ENCODE measurements at places on chromosomes 11 and 22.

GRCh38 chr11:69158301-69159149 lies 2.8 kb downstream of the SMIM38 start:
- DNase-seq, result no peak

DNA sequence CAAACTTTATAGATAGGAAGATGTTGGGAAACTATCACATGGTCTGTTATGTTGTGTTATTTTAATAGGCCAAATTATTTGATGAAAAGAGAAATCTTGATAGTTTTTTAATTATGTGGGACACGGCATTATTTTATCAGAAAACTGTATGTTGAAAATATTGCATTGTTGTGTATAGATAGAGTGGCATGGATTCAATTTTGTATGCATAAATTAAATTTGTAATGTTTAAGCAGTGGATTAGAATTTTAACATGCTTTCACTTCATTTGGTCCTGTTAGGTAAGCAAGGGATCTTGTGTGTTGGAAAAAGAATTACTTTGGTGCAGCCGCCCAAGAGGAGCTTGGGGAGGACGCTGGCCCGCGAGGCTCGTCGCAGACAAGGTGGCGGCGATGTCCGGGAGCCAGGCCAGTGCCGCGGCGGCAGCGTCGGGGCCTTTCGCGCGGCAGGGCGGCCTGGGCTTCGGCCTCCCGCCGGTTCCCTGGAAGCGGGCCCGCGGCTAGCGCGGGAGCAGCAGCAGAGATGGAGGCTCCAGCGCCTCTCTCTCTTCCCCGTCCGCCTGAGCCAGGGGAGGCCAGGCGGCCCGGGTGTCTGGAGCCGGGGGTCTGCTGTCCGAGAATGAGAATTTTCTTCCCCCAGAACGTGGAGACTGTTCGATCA lies 82.7 kb downstream of the GGT1 start:
- DNase-seq, result peak; percentile 63

- no peak for DNase-seq
Observed at GRCh38 chr22:28143961-28144745, 225.1 kb upstream of the PITPNB start.

- peak; percentile 45 for DNase-seq
Observed at GRCh38 chr11:37449146-37449545, 851.1 kb upstream of the RAG2 start.

- no peak for DNase-seq
Observed at GRCh38 chr22:21642584-21643448, 714 bp downstream of the SDF2L1 start.

GRCh38 chr11:5092821-5093585 lies 23.6 kb downstream of the OR52E1 start:
- no peak for DNase-seq

DNA sequence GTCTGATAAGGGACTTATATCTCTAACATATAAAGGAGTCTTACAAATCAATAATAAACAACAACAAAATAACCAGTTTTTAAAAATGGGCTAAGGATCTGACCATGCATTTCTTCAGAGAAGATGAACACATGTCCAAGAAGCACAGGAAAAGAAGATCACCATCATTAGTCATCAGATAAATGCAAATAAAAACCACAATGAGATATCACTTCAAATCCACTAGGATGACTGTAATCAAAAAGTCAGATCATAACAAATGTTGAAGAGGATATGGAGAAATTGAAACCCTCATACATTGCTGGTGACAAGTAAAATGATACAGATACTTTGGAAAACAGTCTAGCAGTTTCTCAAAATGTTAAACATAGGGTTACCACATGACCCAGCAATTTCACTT lies 61.2 kb upstream of the MYOD1 start:
- no peak for DNase-seq

GRCh38 chr22:37122598-37123180 lies 13.2 kb upstream of the TMPRSS6 start:
- no peak for DNase-seq

GRCh38 chr11:115360186-115360824 lies 143.9 kb downstream of the CADM1 start:
- DNase-seq, result no peak

GRCh38 chr11:132307309-132308020 lies 937.0 kb downstream of the NTM start:
- DNase-seq, result no peak

DNA sequence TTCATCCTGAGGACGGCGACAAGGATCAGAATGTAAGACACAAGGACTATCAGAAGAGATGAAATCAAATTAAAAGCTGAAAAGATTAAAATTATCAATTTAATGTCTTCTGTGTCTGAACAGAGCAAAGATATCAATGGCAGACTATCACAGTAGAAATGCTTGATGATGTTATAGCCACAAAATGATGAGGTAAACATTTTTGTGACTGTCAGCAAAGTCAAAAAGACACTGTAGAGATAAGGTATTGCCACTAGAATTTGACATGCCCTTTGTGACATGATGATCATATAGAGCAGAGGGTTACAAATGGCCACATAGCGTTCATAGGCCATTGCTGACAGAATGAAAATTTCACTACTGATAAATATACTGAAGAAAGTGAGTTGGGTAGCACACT lies 12.2 kb downstream of the OR5J2 start:
- DNase-seq, result no peak

DNA sequence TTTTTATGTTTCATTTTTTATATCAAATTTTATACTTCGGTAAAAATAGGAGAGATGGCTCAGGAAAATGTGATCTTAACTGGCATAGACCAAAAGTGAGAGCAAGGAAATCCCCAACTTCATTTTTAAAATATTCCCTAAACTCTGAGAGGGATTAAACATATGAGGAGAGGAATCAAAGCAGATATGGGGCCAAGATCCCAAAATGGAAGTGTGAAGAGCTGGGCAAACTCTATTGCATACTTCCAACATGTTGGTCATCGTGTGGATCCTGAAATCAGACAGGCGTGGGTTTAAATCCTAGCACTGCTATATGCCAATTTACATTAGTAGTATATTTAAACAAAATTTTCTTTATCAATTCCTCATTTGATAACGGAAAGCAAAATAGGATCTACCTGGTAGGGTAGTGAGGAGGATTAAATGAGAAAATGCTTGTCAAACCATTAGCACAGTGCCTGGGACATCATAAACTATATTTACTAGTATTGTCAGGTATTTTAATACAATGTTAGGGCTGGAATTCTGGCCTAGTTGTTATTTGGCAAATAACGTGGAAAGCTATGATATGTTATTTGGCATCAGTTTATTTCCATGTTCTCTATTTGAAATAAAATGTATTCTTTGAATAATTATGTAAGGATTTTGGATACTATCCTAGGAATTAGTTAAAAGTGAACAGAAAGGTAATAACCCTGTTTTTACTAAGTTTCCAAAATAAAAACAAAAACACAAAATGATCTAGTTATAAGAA lies 392.8 kb upstream of the CCDC90B start:
- DNase-seq, result no peak
